ENCODE measurements at places on chromosomes 5 and 9.

GRCh38 chr9:83425240-83425639 is 113.0 kb downstream of the FRMD3 start:
- no peak for DNase-seq

GRCh38 chr9:92590377-92590776 is 54.6 kb upstream of the ECM2 start:
- no peak for DNase-seq

DNA sequence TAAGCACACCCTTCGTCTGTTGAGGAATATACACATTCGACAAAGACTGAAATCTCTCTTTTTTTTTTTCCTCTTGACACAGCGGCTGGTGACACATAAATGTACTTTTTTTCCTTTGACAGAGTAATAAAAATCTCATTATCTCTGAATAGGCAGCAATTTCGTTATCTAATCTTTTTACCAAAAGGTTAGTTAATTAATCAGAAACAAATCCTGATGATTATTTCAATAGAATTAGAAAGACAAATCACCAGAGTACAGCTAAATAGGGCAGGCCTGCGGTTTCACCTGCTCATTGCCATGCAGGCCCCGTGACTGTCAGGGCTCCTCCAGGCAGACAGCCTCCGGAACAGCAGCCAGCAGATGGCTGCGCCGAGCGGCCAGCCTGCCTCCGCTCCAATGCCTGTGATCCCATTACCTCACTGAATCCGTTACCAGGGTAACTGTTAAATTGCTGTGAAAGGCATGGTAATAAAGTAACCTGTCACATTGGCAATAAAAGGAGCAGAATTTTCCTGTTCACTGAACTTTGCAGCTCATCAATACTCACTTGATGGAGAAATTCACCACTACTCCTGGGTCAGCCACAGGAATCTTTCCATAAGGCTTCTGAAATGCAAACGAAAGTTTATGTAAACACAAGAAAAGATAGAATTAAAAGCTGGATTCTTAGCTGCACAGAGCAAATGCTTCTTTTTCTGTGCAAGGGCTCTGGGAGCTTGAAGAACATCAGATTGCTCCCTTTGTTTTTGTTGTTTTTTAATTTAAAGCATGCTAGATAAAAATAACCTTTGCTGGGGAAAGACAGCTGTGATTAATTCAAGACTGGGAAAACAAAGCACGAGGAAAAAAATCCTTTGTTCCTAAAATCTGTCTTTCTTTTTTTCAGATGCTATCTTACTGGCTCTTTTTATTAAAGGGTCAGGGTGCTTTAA is 666.4 kb upstream of the ZNF608 start:
- DNase-seq = no peak

GRCh38 chr9:94159069-94159939 is 75.0 kb downstream of the PTPDC1 start:
- no peak for DNase-seq

DNA sequence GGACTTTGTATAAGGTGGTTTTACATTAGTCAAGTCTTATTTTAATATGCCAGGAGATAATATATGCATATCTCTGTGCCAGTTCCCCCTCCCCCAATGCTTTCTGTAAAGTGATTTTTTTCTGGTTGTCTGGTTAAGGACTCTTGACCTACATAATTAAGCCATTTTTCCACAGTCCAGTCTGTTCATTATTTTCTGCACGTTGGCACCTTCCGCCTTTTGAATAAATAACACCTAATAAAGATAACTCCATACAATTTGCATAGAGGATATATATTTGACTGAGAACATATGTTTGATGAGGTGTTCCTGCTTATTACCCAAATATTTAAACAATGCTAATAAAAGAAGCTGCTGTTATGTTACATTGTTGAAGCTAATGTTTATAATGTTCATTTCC is 320.9 kb downstream of the DMAC1 start:
- DNase-seq = no peak

- DNase-seq = no peak
These were observed 34.5 kb upstream of the BASP1 start for GRCh38 chr5:17182981-17183380.

DNA sequence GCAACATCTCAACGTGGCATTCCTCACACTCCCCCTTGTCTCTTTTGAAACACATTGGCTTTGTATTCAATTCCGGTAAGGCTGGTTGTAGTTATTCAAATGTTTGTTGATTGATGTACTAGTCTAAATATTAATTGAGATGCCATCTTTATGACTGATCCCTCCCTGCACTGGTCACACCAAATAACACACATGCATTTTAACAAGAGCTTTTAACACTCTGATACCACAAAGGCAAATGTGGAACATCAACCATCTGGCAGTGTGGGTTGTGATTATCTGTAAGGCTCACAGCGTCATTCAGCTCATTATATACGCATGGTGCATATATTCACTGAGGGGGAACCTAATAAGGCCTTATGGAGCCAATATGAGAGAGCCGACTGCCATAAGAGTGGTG is 305.0 kb downstream of the TENT4A start:
- no peak for DNase-seq

DNA sequence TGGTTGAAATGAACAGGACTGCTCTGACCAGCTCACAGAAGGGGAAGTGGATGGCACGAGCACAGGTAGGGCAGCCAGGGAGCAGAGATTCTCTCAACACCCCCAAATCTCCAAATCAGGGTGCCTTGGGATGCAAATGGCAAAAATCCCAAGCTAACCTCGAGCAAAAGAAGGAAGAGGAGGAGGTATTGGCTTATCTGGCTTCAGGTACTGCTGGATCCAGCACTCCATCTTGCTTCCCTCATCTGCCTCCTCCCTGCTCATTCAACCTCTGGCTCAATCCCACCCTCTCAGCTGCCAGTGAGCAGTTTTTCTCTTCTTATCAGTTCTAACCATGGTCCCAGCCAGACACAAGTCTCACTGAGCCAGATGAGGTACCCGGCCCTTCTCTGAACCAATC is 41.6 kb upstream of the GGTA1 start:
- no peak for DNase-seq

DNA sequence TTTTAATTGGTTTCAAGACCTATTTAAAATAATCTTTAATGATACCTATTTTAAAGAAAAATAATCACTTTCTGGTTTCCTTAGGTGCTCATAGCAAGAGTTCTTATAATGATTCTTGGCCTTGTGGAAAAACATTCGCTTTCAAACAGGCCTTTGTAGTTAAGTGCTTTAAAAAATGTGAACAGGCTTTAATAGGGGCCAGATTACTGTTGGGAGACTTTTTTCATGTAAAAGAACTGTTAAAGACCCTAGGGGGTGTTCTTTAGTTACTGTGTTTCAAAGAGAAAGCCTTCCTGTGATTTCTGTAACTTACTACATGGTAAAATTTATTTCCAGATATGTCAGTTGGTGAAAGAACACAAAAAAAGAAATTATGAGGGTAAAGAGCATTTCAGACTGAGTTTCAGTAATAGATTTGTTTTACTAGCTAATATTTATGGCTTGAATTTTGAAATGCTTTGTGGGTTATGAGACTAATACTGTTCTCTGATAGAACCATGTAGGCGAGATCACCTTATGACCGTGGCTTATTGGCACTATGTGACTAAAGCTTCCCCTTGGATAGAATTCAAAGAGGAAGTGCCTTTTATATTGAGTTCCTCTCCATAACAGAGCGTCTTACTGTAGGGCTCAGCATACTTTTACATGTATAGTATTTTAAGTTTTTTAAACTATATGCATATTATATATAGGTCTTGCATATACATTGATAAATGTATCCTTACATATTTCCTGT is 70.7 kb downstream of the CSNK1G3 start:
- no peak for DNase-seq

DNA sequence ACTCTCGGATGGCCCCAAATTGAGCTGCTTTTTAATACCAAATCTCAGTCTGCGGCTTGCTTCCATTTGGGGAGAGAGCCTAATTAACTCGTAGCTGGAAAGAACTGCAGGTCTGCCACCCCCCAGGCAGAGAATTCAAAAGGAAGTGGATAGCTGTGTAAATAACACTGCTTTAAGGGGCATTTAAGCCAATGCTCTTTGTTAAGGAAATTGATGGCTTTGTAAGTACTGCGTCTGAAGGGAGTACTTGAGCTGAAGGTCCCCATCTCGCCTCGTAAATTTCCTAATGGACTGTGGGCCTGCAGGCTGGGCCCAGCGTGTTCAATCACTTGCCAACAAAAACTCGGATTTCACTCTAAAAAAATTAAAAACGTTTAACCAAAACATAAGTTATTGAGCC is 132.7 kb downstream of the PAPPA start:
- DNase-seq = no peak

- DNase-seq = no peak
These were observed 448.2 kb downstream of the GADD45G start for GRCh38 chr9:90053027-90053426.

GRCh38 chr5:137836298-137836697 is 31.4 kb upstream of the MYOT start:
- no peak for DNase-seq

DNA sequence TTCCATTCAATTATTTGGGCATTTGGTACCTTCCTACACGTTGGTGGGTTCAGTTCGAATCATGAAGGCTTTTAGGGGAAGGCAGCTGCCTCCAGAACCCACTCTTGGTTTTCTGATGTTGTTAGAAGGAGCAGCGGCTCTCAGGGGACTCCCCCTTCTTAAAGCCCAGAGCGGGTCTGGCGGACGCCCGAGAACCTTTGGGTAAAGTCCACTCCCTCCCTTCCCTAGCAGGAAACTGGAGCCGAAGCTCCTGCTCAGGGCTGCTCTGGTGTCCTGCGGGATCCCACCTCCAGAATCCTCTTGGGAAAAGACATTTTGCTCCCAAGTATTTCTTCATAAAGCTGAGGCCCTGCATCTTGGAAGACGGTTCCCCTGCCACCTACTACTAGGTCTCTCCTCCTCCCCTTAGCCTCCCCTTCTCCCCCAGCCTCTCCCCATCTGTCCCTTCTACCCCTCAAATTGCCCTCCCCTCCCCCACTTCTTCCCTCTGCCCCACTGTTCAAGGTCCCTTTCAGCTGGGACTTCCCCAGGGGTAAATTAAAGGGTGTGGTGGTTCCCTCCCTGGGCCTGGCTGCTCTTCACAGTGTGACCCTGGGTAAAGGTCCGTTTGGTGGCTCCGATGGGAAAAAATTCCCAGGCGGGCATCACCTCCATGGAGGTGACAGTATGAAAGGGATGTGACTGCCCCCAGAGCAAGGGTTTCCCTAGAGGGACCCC is 9.3 kb downstream of the IRX4 start:
- DNase-seq = no peak

GRCh38 chr5:142810081-142810480 is 39.9 kb downstream of the ARHGAP26 start:
- DNase-seq = no peak

DNA sequence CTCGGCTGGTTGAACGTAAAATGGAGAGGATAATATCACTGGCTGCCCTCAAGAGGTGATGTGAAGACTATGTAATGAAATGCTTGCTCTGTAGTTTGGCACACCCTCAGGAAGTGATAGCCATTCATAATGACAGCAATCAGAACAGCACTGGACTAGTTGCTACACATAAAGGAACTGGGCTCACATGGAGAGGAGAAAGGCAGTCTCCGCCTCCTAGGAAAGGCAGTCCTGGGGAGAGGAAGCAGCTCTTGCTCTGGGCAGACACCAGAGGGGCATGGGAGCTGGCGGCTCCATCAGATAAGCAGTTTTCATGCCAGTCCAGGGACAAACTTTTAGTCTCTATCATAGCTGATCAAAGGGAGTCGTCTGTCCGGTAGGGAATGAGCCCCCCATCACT is 46.9 kb downstream of the ARHGEF37 start:
- no peak for DNase-seq

DNA sequence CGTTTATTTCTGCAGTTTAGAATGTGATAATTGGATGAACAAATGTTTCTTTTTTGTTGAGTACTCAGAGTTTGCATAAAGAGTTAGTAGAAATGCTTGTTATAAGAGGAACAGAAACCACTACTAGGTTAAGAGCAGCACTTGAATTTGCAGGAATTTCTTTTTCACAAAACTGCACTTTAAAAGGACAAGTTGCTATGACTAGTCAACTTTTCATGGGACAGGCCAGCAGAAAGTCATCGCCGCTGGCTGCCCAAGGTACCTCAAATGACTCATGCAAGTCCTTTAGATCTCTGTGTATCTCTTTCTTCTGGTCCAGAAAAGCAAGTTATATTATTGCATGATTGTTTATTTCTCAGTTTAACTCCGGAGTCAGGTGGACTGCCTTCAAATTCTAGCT is 97.3 kb upstream of the HMHB1 start:
- no peak for DNase-seq

- no peak for DNase-seq
These were observed 15.8 kb downstream of the PSMB7 start for GRCh38 chr9:124399323-124399967.

- no peak for DNase-seq
These were observed 696.2 kb downstream of the DNAH5 start for GRCh38 chr5:13248253-13248652.

GRCh38 chr5:129935626-129936025 is 31.4 kb downstream of the CHSY3 start:
- no peak for DNase-seq

- DNase-seq = no peak
These were observed 5.4 kb downstream of the KCNV2 start for GRCh38 chr9:2722715-2723114.

- DNase-seq = no peak
These were observed 203.4 kb upstream of the NMUR2 start for GRCh38 chr5:152608458-152608857.

DNA sequence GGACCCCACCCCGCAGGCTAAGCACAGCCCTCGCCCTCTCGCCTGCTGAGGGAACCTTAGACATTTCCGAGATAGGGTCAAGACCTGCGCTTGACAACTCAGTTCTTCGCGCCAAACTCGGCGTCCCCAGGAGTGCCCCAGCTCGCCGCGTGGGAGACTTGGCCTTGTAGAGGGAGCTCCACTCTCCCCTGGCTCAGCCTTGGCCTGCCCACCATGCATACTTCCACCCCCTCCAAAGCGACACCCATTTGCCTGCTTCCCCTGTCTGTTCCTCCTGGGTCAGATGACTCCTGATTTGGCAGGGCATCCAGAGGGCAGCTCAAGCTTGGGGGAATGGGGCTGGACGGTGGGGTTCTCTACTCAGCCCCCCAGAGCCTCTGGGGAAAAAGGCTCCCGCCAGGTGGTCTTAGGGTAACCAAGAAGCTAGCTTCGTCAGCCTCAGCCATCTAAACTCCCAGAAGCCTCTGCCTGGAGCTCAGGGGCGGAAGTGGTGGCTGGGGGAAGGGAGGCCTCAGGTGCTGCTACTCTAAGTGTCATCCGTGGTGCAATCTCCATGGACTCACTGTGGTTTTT is 560 bp downstream of the DOCK2 start:
- DNase-seq = peak; percentile 56

Data from GM12891 (cell line).